ENCODE measurements at places on chromosomes 5 and 9.

DNA sequence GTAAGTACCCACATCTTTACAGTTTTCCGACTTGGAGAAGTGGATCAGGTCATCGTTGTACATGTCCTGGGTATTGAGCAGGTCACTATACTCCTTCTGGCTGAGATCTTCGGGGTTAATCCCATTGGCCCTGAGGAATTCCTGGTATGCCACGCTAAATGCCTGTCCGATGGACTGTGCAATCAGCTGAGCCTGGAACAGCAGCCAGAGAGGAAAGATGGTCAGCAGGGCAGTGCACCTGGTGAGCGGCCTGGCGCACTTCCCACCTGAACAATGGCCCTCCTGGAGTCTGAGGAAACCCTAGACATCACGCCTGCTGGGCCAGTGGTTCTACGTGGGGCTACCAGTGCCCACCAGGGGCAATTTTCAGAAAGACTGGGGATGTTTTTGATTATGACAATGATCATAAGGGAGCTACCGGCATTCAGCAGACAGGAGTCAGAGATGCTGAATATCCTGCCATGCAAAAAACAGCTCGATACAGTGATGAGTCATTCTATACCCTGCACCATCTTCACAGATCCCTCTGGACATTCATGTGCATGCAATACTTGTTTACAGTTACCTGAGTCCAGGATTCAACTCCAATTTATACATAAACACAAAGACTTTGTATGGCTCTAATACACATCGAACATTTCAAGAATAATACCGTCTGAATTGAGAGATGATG lies 127.2 kb downstream of the ENTREP1 start:
- DNase-seq = no peak

- DNase-seq = no peak
Measured at GRCh38 chr5:30638899-30639298, 554.6 kb upstream of the CDH6 start.

- no peak for DNase-seq
Measured at GRCh38 chr9:19119246-19119645, 8.0 kb downstream of the PLIN2 start.

DNA sequence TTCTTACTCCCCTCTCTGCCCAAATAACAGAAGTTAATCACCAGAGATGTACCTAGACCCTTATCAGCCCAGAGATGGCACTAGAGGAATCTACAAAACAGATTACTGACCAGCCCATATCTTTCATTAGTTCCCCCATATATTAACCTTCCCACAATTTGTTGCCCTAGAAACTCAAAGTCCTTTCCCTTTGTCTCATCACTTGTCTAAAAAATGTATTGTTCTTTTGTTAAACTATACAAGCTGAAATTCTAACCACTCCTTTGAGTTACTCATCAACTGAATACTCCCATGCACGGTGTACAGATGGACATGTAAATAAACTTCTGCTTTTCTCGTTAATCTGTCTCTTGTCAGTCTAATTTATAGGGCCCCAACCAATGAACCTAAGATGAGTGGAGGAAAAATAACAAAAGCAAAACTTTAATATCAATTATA lies 130.9 kb downstream of the CCDC192 start:
- no peak for DNase-seq

DNA sequence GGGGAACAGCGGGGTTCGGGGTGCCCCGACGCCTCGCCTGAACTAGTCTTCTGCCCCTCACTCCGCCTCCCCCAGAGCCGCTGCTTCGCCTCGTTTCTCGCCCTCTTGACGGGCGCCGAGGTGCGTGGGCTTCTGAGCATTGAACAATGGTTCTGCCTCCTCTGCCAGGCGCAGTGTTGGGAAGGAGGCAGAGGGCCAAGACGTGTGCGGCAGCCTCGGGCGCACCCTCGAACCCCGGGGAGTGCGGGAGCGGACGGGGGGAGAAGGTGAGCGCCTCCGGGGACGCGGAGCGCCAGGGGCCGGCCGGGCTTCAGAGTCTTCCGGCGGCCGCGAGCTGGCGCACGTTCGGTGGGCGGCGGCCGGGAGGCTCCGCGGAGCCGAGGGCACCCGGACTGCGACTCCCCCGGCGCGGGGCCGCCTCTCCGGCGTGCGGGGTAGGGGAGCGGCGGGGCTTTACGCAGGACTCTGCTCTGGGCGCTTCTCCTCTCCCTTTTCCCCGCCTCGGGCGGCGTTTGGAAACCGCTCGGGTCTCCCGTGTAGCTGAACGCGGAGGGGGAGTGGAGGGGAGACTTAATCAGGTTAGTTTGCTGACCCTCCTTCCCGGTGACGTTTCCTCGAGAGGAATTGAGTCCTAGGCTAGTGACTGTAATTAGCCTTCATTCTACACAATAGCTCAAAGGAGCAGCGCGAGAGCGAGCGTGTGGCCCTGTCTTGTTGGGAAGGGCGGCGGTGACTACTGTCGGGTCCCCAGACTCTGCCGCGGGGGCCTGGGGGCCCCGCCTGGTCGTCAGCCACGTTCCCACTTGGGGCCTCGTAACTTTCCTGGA lies 1.1 kb downstream of the VLDLR start:
- DNase-seq = no peak

DNA sequence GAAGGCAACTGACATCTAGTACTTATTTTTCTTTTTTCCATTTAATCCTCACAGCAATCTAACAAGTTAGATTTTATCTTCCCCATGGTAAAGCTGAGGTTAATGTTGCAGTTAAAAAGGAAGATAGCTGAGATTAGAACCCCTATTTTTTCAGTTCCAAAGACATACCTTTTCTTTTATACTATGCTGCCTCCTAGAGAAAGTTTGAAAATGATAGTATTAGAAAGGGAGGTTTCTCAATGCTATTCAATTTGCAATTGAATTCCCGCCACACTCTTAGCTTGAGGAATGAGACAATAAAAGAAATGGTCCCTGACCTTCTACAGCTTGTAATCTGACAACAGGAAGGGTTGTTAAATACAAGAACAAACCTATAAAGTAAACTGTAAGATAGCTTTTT lies 195.9 kb upstream of the TRIM32 start:
- no peak for DNase-seq

DNA sequence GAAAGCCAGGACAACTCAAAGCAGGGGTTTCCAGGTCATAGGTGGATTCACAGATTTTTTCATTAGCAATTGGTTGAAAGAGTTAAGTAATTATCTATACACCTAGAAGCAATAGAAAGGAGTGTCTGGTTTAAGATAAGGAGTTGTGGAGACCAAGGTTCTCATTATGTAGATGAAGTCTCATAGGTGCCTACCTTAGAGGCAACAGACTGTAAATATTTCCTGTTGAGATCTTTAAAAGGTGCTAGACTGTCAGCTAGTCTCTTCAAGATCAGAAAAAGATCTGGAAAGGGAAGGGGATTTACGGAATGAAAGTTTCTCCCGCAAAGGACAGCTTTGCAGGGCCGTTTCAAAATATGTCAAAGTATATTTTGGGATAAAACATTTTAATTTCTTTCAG lies 603.4 kb downstream of the PTPRD start:
- no peak for DNase-seq

All from cortex of kidney (tissue), 1 donor.